Mucosa of descending colon (tissue), 3 donors: ENCODE measurements at places on chromosomes 4 and X.
A peak's percentile ranks its signal among the peaks of the same experiment; 100 is the strongest.

DNA sequence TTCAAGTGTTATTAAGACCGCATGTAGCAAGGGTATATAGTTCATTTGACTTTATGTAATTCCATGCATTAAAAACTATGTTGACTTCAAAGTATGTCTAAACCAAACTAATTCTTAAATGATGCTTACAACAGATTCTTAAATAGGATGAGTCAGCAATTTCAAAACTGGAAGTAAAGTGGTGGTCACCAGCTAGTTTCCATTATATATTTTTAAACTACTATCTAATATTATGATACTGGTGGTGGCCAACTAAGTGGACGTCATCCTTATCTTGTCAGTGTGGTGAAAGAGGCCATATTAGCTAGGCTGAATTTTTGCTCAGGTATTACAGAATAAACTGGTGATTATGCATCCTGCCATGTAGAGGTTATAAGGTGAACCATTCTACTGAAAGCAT lies 1.2 kb downstream of the IL15 start:
- no peak for DNase-seq

DNA sequence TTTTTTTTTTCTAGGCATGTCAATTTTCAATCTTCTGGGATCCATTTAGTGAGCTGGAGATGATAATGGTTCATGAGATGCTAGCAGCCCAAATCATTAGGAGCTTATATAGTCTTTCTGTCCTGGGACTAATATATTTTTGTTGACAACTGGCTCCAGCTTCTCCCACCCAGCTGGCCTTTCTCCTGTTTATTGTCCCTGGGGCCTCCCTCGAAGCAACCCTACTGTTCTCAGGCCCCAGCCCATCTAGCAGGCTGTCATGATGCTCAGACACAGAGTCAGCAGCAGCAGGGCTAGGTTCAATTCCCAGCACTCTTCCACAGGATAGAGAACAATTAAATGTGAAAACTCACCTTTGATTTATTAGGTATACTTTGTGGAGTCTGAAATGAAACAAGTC lies 127.6 kb upstream of the MID1 start:
- DNase-seq: no peak

DNA sequence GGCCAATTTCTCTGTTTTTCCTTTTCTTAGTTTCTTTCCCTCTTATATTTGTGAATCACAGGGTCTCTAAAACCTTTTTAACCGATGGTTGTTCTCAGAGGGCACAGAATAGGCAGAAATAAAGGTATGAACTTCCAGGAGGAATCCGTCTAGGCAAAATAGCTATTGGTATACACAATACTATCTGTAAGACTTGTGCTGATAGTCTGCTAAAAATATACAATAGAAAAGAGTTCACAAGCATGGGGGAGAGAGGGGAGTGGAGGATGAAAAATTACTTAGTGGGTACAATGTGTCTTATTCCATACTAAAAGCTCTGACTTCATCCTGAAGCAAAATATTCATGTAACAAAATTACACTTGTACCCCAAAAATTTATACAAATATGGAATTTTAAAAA lies 30.2 kb downstream of the ANTXR2 start:
- no peak for DNase-seq

GRCh38 chr4:158139086-158139485 lies 33.7 kb downstream of the GASK1B start:
- DNase-seq: no peak

DNA sequence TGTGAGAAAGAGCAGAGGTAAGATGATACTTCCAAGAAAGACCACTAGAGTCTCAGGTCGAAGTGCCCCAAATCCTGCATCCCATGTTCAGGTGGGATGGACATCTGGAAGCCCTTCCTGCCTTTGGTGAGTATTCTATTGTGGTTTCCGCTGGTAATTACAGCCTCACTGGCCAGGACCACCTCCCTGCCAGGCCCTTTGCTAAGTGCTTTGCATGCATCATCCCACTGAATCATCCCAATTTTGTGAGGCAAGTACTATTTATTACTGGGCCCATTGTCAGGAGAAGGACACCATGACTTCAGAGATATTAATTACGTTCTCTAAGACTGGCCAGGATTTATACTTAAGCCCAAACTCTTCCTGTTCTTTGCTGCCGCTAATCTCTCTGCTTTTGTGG lies 10.7 kb upstream of the PASD1 start:
- no peak for DNase-seq

- peak; percentile 29 for DNase-seq
These were observed 1.6 kb downstream of the NHS start for GRCh38 chrX:17376431-17377077.

GRCh38 chr4:36281384-36282106 lies at the start of gene DTHD1:
DTHD1 (plus strand) TSS chr4:36281616; CDS start chr4:36281759, 143 bp downstream.
- no peak for DNase-seq

GRCh38 chr4:6568689-6569332 lies 6.2 kb upstream of the MAN2B2 start:
- no peak for DNase-seq

GRCh38 chrX:46547857-46548256 lies 2.6 kb upstream of the ZNF674 start:
- no peak for DNase-seq

DNA sequence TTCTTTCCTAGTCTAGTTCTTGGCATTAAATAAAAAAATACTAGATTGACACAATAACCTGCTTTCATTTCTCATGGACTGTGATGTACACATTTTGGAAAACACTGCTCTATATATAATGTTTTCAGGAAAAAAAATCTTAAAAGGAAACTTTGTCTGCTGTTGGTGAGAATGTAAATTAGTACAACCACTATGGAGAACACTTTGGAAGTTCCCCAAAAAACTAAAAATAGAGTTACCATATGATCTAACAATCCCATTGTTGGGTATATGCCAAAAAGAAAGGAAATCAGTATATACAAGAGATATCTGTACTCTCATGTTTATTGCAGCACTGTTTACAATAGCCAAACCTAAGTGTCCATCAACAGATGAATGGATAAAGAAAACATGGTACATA lies 202.3 kb downstream of the PPP3CA start:
- no peak for DNase-seq

DNA sequence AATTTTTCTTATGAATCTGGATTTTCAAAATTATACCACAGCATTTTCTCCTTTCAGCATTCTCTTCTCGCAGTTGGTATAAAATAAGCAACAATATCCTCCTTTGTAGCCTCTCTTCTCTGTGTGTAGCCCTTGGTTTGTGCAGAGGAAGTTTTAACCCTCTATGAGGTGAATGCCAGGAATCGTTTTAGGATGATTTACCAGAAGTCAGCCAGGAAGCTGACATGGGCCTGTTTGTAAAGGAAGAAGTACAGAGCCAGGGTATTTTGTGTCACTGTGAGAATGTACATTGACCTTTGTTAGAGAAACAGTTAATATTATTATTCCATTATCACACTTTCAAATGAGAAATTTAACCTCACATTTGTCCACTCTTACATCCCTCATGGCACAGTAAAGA lies 88.9 kb upstream of the RPL34 start:
- no peak for DNase-seq

DNA sequence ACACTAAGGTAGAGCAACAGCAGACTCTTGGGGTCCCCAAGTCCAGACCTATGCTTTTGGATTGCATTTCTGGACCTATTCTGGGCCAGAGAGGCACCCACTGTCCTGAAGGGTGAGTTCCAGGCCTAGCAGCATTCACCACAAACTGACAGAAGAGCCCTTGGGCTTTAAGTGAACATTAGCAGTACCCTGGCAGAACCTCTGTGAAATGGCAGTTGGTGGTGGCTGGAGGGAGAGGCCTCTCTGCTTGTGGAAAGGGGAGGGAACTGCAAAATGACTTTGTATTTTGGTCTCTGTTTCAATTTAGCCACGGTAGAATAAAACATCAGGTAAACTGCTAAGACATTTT lies 1211.9 kb downstream of the PCDH18 start:
- DNase-seq: no peak

GRCh38 chr4:181793096-181793495 lies 450.1 kb upstream of the TENM3 start:
- DNase-seq: no peak

- DNase-seq: no peak
These were observed 51.1 kb upstream of the UGT8 start for GRCh38 chr4:114547340-114548134.

DNA sequence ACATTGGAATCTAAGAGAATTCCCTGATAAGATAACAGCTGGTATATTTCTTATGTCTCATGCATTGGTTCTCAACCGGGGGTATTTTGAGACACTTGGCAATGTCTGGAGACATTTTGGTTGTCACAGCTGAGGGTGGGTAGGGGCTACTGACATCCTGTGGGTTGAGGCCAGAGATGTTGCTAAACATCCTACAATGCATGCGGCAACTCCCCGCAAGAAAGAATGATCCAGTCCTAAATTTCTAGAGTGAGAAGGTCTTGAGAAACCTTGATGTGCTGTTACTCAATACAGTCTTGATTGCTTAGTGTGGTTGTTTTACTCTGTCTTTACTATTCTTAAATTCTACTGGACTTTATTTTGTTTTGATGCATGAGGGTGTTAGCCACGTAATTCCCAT lies 287.2 kb downstream of the FRMPD4 start:
- DNase-seq: no peak

DNA sequence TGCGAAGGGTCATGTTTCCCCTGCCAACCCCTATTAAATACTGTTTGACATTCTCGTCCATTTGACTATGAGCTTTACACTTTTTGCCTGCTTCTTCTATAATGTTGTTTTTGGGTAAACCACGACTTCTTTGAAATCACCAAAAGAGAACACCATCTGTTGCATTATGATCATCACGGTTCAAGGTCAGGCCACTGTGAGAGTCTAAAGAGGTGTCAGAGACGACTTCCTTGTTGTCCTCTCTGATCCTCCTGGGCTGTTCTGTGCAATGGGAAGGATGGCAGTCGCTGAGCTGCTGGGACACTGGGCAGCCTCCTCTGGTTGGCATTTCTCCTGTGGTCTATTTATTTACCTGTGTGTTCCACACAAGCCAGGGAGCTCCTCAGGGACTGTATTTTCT lies 137.5 kb downstream of the RASL11B start:
- DNase-seq: no peak

- no peak for DNase-seq
These were observed 69.6 kb downstream of the NOCT start for GRCh38 chr4:139085141-139085540.

DNA sequence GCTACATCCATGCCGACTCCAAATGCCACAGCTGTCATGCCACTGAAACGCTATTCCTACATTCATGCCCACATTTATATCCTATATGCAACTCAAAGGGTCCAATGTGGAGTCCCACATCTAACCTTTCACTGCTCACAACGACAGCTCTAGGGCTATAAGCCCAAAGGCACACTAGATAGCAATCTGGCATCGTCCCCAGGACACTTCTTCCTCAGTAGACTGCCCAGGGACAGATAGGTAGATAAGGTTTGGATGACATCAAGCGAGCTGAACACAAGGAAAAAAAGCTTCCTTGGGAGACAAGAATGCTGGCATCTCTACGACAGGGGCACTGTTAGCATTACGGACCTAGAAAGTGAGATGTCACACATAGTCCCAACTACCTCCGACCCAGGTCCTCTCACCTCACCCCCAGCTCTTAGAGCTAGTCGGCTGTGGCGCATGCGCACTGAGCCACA lies 685 bp downstream of the RAB9B start:
- peak; percentile 62 for DNase-seq

GRCh38 chr4:159368320-159368719 lies 265.4 kb downstream of the RAPGEF2 start:
- no peak for DNase-seq

DNA sequence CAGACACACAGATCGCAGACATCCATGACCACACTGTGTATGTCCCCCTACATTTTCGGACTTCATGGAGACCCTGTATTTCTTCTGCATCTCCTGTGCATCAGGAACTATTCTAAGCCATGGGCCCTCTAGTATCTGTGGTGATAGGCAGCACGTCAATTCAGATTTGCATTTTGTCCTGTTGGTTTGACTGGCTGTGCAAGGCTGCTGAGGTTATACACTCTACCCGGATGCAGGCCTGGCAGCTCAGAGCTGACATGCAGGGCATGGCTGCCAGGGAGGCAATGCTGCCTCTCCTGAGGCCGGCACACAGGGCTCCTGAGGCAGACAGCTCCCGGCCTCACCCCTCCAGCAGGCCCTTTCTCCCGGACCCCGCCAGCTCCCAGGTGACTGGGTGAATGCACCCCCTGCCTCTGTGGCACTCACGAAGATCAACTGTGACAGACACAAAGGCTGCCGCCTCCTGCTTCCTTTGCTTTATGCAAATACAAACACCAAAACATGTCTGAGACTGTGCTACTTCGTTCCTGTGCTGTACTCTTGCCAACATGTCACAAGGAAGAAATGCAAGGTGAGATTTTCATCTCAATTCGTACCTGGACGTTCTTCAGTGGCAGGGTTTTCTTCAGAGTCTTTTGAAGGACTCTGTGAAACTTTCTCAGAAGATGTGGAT lies 51.0 kb downstream of the NSG1 start:
- no peak for DNase-seq

DNA sequence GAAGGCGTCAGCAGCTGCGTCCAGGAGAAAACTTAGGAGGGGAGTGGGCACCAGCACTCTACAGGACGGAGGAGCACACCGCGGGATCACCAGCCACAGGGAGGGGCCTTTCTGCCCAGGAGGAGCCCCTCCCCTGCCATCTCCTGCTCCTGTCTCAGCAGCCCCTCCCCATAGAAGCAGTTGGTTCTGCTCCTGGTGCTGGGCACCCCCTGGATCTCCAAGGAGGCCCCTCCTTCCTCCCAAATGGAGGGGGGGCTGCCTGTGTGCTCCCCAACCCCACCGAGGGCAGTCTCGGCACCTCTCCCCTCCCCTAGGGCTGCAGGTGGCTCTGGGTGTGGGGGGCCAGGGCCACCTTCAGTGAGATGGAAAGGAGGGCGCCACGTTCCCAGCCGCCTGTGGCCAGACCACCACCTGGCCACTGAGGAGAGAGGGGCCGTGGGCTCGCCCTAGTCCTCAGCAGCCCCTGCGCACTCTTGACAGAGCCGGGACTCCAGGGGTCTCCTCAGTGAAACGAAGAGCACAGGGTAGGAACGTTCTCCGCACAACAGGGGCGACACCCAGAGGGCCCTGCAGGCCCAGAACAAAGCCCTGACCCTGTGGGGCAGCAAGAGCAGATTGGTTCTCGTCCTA lies 37.8 kb downstream of the CPLX1 start:
- DNase-seq: no peak

- DNase-seq: no peak
These were observed 108.5 kb upstream of the WDR1 start for GRCh38 chr4:10225096-10225495.

DNA sequence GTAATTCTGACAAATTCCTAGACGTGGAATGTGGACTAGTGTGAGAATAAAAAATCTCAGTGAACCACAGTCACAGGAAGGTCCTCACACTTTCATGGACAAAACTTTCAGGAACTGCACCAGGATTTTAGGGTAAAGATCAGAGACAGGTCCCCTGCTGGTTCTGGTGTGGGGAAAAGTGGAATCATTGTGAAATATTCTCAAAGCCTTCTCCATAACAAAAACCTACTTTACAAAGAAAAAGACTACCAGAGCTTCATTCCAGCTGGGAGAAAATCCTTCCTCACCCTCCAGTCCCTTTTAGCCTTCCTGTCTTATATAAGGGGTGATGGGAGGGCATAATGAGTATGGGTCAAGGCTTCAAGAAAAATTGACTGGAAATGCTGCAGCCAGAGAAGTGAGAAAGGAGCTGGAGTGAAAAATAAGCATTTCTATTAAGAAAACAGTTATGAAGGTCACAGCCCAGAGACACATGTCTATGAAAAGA lies 325.8 kb downstream of the ARAP2 start:
- DNase-seq: no peak
